ENCODE measurements at places on chromosomes 6 and 20. TPM values are rescaled to one million over a fixed set of nuclear protein-coding genes. Genes with fewer than 3 reads are reported as not detected.

DNA sequence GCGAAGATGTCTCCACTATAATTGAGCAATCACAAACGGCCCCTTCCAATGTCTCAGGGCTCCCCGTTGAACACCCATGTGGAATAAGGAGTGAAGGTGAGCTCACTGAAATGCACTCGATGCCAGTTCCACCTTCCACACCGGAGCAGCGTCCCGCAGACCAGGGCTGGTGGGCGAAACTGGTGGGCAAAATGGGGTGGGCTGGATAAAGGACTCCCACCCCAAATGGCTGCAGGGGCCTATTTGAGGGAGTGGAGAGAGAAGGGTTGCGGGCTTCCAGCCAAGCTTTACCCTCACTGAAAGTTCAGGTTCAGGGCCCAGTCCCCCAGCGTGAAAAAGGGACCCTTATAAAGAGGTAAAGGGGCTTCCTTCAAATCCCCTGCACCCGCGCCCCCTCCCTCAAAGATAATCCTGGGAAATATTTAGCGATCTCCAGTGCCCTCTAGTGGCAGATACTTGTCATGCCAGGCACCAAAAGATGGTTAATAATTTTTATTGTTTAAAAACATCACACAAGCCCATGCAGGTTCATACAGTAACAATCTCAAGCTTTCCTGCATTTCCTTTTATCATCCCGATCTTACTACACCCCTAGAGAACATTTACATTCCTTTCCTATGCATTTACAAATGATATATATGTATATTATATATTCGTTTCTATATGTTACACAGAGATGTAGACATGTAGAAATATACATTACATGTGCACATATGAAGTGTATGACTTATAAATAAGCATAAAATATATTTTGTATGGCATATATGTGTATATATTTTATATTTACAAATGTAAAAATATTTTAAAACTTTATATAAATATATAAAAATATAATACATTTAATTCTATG is 58.2 kb upstream of the NKX2-2 start:
- H3K4me3 ChIP-seq: no peak overlapping the region
- DNase-seq: peak; percentile 37
- H3K27me3 ChIP-seq: no peaks in the 10 kb centered on the region
- no peaks in the 10 kb centered on the region for H3K4me1 ChIP-seq
- no peaks in the 10 kb centered on the region for H3K36me3 ChIP-seq
- H3K27ac ChIP-seq: no peak overlapping the region

DNA sequence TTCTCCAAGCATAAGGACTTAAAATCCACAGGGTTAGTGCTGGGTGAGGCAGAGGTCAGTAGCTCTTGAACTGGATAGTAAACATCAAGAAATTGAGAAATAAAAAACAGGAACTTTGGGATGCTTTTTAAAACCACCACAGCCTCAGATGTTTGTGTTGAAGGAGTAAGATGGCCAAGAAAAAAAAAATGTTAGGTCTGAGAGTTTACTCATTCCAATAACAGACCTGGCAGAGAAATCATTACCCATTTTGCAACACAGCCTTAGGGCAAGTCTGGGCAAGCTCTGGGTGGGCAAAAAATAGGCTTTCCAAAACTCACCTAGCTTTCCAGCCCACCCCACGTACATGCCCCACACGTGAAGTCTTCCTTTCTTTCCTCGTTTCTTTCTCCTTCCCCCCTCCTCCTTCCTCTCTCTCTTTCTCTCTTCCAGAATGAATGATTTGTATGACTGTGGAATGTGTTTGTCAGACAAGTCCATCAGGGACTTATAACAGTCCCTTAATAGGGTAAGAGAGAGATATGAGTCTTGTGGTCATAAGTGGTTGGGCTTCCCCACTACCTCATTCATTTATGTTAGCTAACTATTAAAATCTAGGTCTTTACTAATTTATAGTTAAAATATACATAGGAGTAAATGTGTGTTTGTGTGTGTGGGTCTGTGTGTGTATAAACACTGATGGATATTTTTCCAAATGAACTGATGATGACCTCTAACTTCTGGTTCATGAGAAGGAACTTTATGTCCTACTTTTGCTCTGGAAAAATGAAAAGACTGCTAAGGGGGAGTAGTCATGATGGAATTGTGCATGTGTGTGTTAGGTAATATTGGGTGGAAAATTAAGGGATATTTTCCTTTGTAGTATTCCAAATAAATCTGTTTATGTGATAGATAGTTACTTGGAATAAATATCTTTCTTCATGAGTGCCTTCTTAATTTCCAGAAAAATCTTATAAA is 18.0 kb upstream of the DSE start:
- H3K27me3 ChIP-seq: no peaks in the 10 kb centered on the region
- H3K27ac ChIP-seq: peak overlapping the region; percentile 66
- H3K4me3 ChIP-seq: peak overlapping the region; percentile 16
- peaks cover 28% of the 10 kb centered on the region for H3K4me1 ChIP-seq
- H3K36me3 ChIP-seq: no peaks in the 10 kb centered on the region
- peak; percentile 71 for DNase-seq

DNA sequence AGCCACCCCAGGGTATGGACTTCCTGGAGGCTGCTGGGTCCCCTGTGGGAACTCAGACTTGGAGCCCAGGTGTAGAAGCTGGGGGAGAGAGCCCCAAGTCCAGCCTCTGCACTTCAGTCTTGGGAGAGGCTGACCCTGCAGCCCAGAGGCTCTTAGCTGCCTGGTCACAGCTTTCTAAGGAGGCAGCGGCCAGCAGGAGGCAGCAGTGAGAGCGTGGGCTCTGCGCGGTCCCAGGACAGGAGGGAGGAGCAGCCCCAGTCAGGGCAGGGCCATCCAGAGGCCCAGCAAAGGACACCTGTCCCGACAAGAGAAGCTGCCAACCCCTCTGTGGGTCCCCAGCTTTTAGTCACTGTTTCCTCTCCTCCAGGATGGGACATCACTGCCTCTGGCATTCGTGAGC is 9.4 kb downstream of the TREML2 start:
- no peaks in the 10 kb centered on the region for H3K36me3 ChIP-seq
- no peak overlapping the region for H3K27ac ChIP-seq
- H3K4me3 ChIP-seq: no peak overlapping the region
- no peaks in the 10 kb centered on the region for H3K4me1 ChIP-seq
- no peaks in the 10 kb centered on the region for H3K27me3 ChIP-seq

DNA sequence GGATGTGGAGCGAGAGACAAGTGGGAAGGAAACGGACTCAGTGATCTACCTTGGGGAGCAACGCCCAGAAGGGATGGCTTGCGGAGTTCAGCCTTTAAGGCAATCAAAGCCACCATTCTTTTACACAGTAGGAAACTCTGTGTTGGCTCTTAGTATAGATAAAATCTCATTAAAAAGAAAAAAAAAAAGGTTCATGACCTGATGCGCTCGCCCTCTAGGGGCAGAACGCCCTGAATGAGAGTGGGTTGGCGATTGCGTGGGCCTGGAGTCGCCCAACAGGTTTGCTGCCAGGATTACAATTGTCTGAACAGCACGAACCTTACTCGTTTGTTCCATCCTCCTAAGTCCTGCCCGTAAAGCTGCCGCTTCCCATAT is 1.2 kb downstream of the TPD52L1 start:
- no peaks in the 10 kb centered on the region for H3K36me3 ChIP-seq
- no peak overlapping the region for H3K27ac ChIP-seq
- H3K27me3 ChIP-seq: no peaks in the 10 kb centered on the region

DNA sequence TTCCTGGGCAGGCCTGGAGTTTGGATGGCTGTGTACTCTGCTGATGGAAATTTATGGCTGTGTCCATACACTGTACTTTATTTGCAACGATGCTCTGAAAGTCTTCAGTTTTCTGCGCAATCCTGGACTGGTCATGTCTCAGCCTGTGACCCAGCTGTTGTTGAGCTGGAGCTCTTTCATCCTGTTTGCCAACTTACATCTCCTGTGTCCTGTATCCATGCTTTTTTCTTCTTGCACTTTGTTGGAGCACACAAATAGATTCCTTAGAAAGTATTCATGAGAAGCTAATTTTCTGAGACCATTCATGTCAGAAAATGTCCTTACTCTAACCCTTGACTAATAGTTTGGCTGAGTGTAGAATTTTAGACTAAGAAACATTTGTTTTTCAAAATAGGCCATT is 251.2 kb downstream of the BCKDHB start:
- no peak overlapping the region for H3K27ac ChIP-seq
- no peak overlapping the region for H3K4me3 ChIP-seq
- H3K27me3 ChIP-seq: no peaks in the 10 kb centered on the region
- peak; percentile 44 for DNase-seq
- 0 out of 2 replicates have a peak, but pooled peaks cover 6% of the 10 kb centered on the region for H3K4me1 ChIP-seq

DNA sequence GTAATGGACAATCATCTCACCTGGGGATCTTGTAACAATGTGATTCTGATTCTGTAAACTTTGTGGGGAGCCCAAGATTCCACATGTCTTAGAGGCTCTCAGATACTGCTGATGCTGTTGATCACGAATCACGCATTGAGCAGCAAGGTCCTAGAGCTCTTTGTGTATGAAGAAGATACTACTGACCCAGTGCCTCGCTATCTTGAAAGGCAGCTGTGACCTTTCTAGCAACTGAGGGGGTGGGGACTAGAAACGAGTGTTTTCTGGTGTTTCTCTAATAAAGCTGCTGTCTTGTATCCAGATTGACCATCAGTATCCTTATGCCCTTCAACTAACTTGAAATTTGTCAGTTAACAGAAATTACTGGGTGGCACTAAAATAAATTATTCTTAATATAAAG is 142.9 kb downstream of the MTHFD1L start:
- no peaks in the 10 kb centered on the region for H3K27me3 ChIP-seq
- peaks cover 22% of the 10 kb centered on the region for H3K4me1 ChIP-seq
- no peak overlapping the region for H3K27ac ChIP-seq
- DNase-seq: no peak

DNA sequence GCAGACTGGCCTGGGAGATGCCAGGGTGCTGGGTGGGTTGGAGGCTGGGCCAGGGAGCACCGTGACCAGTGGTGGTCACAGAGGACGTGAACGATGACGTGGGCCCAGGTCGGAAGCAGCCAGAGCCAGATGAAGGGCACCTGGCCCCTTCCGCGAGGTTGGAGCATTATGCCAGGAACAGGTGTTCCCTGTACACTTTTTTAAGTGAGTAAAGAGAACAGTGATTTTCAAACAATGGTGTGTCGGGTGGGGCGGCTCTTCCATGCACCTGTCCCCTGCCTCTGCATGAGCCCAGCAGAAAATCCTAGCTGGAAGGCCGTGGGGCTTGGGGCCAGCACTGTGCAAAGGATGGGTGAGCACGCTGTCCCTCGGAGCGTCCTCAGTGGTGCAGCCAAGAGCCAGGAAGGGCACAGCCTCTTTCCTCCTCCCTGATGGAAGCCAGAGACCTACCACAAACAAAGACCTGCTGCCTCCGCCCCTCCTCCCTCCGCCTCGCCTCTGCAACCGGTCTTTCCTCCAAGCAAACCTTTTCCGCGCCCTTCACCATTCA is 350.5 kb downstream of the ZFAND3 start:
- no peaks in the 10 kb centered on the region for H3K4me1 ChIP-seq
- no peaks in the 10 kb centered on the region for H3K36me3 ChIP-seq
- H3K27me3 ChIP-seq: no peaks in the 10 kb centered on the region
- no peak for DNase-seq
- H3K27ac ChIP-seq: no peak overlapping the region
- H3K4me3 ChIP-seq: no peak overlapping the region

Gene ABHD16B
- not detected for polyA plus RNA-seq

- no peaks in the 10 kb centered on the region for H3K4me1 ChIP-seq
- peaks cover 4% of the 10 kb centered on the region for H3K36me3 ChIP-seq
- no peaks in the 10 kb centered on the region for H3K27me3 ChIP-seq
- no peak overlapping the region for H3K27ac ChIP-seq
Measured at GRCh38 chr6:32146287-32146686, 5.5 kb downstream of the PRRT1 start.

DNA sequence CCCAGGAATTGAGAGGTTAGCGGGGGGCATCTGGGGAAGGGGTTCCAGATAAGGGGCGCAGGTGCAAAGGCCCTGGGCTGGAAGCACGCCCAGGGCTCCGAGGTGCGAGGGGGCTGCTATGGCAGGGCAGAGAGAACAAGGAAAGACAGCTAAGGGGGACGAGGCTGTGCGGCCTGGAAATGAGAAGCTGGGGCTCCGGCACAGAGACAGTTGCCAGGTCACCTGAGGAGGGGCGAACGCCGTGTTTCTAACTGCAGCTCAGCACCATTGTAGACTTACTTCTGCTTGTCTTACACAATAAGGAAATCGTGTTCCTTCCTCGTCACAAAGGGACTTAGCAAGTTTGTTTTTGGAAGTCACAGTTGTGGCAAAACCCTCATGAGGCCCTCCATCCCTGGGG is 68.9 kb upstream of the TBXT start:
- no peaks in the 10 kb centered on the region for H3K36me3 ChIP-seq
- H3K4me1 ChIP-seq: no peaks in the 10 kb centered on the region
- no peak for DNase-seq

Gene PACSIN1
- not detected for polyA plus RNA-seq

- H3K4me1 ChIP-seq: peaks cover 7% of the 10 kb centered on the region
- H3K27me3 ChIP-seq: peaks cover 9% of the 10 kb centered on the region
- no peak overlapping the region for H3K27ac ChIP-seq
- H3K4me3 ChIP-seq: no peak overlapping the region
- no peak for DNase-seq
Measured at GRCh38 chr20:37651932-37652331, 41.9 kb upstream of the CTNNBL1 start.

DNA sequence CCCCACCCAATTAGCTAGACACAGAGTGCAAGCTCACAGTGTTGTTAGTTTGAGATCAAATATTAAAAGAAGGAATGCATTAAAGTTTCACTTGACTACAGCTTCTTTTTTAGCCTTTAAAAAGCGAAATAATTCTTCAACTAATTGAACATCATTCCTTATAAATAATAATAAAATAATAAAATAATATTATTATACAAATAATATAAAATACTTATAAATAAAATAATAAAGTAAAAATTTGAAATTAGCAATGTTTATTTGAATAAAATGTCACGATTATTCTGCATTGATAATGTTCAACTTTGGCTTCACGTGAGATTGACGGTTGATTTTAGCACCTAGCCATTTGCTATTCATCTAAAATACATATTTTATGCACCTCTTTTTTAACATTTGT is 819.3 kb downstream of the FRK start:
- no peaks in the 10 kb centered on the region for H3K4me1 ChIP-seq
- H3K27ac ChIP-seq: no peak overlapping the region
- H3K36me3 ChIP-seq: no peaks in the 10 kb centered on the region
- H3K27me3 ChIP-seq: no peaks in the 10 kb centered on the region
- H3K4me3 ChIP-seq: no peak overlapping the region

DNA sequence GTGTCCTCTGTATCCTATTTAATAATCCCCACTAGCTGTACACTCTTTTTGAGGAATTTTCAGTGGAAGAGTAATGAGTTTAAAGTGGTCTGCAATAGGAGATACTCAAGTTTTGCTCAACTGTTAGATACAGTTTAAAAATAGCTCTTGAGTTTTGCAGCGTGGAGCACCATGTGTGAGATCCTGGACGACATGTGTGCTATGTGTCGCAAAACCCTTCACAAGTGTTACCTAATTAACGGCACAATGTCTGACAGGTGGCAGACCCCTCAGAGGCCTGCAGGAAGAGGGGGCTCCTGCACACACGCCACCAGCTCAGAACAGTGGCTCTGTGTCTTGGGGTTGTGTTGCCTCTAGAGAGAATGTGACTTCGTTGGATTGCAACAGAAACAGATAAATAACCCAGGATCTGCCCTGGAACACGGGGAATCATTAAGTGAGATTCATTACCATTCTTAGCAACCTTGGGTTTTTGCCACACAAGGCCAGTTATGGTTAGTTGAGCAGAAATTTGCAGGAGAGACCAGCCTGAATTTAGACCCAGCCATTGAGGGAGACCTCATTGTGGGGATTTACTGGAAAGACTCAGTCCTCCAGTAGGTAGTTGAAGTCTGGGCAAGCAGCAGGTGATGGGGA is 73.8 kb downstream of the SASH1 start:
- H3K4me1 ChIP-seq: peaks cover 28% of the 10 kb centered on the region
- no peaks in the 10 kb centered on the region for H3K27me3 ChIP-seq
- H3K27ac ChIP-seq: no peak overlapping the region
- DNase-seq: no peak
- H3K4me3 ChIP-seq: no peak overlapping the region
- H3K36me3 ChIP-seq: no peaks in the 10 kb centered on the region

All from GM23248 (cell line).